ENCODE measurements at places on chromosomes 4 and X.
A peak's percentile ranks its signal among the peaks of the same experiment; 100 is the strongest.

DNA sequence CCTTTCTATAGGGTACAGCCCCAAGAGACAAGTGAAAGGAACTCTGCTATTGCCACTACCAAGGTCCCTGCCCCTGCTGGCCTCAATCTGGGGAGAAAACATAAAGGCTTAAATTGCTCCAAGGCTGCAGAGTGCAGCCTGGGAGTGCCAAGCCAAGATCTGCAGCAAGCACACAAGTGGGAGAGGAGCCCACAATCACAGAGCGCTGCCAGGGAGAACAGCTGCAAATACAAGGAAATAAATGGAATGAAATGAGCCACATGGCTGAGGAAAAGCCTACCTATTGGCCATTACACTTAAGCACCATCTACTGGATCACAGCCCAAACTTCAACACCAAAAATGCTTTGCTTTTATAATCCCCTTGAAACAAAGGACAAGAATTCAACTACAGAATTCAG, 582.4 kb downstream of the FAM133A start:
- no peak for DNase-seq

- no peak for DNase-seq
Observed at GRCh38 chr4:47617607-47618006, 132.5 kb downstream of the ATP10D start.

- no peak for DNase-seq
Observed at GRCh38 chr4:139624441-139625092, 41.1 kb upstream of the MGST2 start.

- no peak for DNase-seq
Observed at GRCh38 chrX:130676861-130677260, 226.1 kb downstream of the ENOX2 start.

GRCh38 chrX:110210417-110211139, 107.3 kb downstream of the AMMECR1 start:
- no peak for DNase-seq

DNA sequence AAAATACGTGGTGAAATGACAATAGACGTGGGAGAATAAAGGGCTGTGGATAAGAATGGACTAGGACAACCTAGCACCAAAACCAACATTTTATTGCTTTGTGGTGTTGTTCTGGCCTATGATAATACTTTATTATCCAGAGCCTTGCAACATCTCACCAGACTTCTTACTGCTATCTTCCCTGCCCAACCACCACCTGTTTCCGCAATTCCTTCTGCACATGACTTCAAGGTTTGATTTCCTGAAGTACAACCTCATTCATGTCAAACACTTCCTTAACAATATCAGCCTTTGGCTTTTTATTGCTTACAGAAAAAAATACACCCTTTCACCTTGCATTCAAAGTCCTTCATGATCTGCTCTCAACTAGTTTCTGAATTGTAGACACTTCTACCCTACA, 84.8 kb downstream of the RTL3 start:
- DNase-seq: no peak

DNA sequence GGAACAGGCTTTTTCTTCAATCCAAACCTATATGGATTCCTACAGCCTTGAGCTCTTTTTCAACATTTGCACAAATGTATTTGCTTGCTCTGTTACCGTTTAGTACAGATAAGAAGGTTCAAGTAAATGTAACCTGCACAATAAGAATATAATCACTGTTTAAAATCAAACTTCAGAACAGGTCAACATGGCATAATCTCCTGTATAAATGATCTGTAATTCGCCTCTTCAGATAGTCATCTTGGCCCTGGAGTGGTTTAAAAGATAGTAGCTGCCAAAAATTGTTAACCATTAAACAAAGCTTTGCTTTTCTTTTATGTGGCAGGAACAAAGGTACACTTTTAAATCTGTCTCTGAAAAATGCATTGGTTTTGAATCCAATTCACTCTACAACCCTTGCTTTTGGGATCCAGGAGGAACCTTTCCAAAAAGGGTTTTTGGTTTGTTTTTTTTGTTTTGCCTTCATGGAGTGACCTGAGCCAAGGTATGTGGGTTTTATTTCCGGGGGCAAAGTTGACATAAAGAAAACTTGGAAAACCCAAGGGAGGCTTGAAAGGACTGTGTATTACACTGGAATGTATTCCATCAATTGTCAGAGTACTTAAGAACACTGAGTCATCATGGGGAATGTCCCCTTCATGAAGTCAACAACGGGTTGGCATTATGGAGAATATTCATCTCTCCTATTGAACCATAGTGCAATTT, 210.4 kb upstream of the HCCS start:
- no peak for DNase-seq

DNA sequence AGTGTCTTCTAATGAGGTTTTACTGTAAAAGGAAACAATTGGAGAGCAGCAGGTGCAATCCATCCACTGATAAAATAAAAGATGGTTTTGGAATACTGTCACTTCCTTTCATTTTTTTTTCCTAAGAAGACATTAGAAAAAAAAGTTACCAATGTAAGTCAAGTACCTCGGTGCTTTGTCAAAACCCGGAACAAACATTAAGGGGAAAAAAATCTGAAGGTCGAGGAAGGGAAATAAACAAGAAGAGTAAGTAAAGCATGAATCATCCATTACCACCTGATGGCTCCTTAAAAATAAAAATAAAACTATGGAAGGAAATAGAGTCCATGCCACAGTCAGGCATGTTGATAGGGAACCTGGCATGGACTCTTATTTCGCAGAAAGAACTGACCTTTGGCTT, 15.3 kb upstream of the XPNPEP2 start:
- no peak for DNase-seq

DNA sequence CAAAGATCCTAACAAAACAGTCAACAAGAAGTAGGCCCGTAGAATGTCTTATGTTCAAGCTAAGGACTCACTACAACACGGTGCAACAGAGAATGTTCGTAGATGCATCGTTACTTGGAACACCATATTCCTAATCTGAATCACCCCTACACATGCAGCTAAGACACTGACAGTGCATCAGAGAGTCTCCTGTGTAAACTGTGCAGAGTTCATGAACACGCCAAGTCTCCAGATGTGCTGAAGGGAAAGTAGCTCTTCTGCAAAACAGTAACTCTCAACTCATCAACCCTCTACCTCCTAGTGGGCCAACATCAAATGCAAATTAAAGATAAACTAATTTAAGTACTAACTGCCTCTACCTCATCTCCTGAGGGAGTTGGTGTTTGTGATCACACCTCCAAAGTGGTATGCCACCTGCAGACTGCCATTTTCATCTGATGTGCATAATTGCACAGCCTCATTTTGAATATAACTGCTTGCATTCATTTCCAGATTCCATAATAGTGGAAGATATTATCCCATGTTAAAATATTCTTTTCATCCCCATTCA, 73.5 kb downstream of the MOSPD2 start:
- no peak for DNase-seq

GRCh38 chr4:180710628-180711337, 1532.4 kb upstream of the TENM3 start:
- no peak for DNase-seq

DNA sequence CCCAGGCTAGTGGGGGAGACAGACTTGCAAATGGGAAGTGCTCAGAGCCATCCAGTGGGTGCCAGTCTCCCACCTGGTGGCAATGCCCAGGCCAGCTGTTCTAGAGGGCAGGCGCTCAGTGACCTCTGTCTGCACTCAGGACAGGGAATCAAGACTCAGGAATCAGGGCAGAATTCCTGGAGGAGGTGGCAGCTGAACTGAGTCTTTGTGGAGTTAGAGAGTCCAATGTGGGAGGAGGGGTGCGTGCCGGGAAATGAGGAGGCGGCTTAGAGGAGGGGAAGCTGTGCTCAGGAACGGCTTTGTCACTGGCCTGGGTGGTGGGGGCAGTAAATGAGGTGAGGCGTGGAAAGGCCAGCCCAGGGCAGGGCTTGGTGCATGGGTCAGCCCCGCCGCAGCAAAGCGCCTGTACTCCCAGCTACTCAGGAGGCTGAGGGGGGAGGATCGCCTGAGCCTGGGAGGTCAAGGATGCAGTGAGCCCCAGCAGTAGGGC, 31.3 kb upstream of the SORCS2 start:
- no peak for DNase-seq

DNA sequence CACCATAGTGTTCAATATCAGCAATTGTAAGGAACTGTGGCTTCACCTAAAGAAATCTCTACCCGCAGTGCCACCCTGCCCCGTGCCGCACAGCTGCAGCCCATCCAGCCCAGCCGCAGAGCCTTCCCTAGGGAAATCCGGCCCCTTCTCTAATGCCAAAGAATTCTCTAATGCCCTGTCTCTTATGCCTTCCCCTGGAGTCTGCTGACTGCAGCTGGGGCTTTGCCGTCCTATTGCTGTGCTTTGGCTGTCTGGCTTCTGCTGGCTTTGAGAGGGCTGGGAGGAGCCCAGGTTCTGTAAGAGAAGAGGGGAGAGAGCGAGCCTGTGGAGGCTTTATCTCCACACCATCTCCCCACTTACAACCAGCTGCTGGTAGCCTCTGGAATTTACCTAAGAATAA, 85.9 kb upstream of the HELT start:
- no peak for DNase-seq

- DNase-seq: peak; percentile 78
Observed at GRCh38 chr4:8182858-8183725, 16.0 kb upstream of the SH3TC1 start.

DNA sequence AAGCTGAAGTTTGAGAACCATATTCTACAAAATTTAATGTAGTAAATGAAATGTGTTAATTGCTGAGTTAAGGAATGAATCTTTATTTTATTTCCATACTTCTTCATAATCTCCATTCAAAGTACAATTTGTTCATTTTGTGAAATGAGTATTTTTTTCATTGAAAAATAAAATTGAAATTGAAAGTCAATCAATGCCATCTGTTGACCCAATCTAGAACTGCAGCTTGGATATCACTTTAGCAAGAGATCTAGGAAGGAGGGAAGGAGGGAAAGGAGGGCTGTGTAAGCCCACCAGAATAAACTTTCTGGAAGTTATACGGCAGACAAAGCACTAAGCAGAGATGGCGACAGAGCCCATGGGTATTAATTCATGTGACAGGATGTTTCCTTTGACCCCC, 128.4 kb downstream of the ZMAT1 start:
- DNase-seq: no peak

DNA sequence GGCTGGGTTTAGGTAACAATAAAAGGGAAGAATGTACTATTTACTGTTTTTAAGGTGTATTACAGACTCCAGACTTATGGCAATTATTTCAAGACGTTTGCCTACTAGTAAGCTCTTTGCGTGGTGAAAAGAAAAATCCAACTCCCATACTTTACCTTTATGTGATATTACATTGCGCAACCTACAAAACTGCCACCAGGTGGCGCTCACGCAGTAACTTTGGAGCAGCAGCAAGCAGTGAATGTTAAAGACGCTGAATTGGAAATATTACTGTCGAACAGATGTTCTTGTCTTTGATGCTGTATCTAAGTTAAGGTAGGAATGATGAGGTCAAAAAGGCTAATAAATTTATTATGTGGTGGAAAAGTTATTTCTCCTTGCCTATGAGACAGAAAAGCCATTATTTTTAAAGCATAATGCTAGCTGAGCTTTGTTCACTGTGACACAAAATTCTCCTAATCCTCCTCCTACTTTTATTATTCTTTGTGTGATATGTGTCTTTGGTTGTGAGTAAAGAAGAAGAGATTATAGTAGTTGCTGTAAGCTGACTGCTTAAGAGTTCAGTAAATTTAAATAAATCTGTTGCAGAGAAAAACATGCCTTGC, 1099.8 kb upstream of the TENM3 start:
- peak; percentile 62 for DNase-seq

GRCh38 chr4:186725469-186726425, 2.1 kb upstream of the FAT1 start:
- peak; percentile 60 for DNase-seq

GRCh38 chr4:34293459-34293858, 1950.9 kb downstream of the ARAP2 start:
- DNase-seq: no peak

GRCh38 chrX:121221322-121221977, 174.0 kb downstream of the GLUD2 start:
- DNase-seq: no peak

DNA sequence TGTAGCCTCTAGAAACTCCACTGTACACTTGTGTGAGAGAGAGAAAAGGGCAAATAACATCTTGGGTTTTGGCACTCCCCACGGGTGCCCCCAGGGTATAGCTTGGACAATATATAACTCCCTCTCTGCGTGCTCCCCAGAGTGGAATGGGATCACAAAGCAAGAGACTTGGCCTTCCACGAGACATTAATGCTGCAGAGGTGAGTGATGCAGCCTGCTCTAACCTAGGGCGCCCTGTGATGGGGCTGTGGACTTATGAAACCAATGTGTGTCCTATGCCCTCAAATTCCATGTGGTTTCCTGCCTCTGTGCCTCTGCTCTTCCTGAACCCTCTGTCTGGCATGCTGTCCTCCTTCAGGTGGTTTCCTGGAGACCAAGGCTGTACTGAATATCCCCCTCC, 22.0 kb upstream of the FAM9C start:
- no peak for DNase-seq
